Breast epithelium (tissue), 4 donors: ENCODE measurements at places on chromosomes 16 and 17. TPM values are rescaled to one million over a fixed set of nuclear protein-coding genes. Genes with fewer than 3 reads are reported as not detected.

GRCh38 chr16:50371936-50372595 lies 3.3 kb upstream of the BRD7 start:
- no peak for DNase-seq

DNA sequence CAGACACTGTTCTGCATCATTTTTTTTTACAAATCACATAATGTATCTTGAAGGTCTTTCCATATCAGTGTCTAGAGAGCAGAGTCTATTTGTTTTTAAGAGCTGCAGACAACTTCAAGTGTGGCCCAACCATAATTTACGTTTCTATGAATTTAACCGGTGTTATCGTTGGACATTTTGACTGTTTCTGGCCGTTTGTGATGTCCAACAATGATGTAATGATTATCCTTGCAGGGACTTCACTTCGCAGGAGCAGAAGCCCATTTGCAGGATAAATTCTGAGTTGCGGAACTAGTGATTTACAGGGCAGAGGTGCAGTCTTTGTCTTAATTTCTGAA lies 26.9 kb upstream of the HLF start:
- no peak for DNase-seq

DNA sequence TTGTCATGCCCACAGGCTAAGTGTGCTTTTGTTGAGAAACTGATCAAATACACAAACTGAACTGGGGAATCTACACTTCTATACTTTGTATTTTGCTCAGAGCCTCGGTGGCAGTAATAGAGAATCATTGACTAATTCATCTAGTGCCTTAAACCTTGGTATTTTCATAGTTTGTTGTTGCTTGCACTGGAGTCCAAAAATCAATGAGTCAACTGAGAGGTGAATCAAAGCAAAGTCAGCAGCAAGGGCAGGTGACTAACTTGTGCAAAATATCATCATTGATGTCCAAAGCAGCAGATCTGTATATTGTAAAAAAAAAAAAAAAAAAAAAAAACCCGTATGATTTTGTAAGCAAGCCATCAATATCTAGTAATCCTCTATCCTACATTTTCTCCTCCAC lies 296.4 kb downstream of the MAP2K6 start:
- no peak for DNase-seq

DNA sequence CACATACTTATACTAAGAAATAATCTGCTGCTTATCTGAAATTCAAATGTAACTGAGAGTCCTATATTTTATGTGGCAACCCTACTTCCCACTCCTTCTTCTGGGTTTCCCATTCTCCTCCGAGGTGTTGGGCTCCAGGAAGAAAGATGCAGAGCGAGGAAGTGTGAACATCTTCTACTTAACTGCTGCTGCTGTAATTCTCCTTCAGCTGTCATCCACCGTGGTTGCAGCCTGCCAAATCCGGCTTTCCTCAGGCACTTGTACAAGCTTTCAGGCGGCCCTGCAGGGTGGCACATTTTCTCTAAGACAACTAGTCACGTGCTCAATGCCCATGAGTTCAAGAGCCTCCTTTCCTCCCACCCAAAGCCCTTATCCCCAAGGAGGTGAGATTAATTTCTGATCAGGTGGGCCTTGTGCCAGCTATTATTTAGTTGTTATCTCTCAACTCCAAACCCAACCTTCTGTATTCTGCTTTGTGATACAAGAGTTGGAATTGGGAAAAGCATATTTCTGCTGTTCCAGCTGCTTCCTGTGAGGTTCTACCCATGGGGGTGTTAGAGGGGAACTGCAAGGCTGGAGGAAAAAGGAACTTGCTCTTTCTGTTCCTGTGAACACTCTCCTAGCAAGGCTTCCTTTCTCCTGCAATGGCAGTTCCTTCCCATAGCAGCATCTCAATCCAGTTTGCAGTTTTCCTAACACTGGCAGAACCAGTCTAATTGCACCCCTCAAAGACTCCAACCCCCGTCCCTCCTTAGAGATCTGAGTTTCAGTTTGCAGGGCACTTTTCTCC lies 67.6 kb upstream of the RBBP6 start:
- DNase-seq = no peak

DNA sequence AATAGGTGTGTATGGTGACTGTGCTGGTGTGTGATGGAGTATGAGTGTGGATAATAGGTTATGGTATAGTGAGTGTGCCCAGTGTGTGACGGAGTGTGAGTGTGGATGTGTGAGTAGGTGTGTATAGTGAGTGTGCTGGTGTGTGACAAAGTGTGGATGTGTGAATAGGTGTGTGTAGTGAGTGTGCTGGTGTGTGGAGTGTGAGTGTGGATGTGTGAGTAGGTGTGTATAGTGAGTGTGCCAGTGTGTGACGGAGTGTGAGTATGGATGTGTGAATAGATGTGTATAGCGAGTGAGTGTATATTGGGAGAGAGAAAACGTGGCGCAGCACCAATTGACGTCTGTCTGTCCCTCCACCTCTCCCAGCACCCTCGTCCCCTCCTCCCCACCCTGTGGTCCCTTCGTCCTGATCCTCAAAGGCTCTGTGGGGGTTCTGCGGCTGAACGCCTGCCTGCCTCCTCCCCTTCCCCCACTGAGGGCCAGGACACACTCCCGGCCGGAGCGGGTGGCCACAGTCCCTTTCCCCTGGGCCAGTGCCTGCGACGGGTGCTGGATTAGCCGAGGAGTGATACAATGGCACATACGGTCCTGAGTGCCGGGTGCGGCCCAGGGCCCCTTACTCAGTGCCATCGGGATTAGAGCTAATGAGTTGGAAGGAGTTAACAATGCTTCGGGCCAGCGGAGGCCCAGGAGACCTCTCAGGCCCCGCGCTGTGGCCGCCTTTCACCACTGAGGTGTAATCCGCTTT lies 160.0 kb downstream of the MRM1 start:
- no peak for DNase-seq

DNA sequence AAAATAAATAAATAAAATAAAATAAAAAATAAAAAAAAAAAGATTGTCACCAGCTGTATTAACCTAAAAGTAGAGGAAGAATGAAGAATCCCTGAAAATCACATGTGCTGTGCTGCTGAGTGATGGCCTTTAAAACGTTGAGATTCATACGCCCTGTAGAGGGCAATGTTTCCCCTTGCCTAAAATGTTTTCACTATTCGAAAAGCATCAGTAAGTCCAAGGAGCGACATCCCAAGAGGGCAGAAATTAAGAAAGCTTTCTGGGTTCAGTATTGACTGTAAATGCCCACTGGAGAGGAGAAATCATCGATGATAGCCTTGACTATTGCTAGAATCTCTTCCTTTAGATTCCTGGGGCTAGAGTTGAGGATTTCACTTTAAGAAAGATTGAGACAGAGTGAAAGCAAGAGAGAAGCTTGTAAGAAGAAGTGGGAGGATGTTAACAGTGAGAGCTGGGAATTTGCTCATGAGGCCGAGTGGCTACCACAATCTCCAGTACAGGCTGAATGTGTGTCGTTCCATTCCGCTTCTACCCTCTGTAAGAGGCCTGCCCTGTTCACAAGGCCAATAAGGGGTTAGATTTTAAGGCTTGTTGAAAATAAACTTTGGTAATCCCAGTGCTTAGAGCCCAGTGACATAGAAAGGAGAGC lies 170.8 kb upstream of the FAM20A start:
- no peak for DNase-seq

- DNase-seq = no peak
Measured at GRCh38 chr17:38539386-38539785, 66.4 kb downstream of the SRCIN1 start.

GRCh38 chr17:2057175-2057759 lies 2.4 kb downstream of the HIC1 start:
- no peak for DNase-seq

- DNase-seq = no peak
Measured at GRCh38 chr16:14640538-14640937, 7.8 kb downstream of the BFAR start.

DNA sequence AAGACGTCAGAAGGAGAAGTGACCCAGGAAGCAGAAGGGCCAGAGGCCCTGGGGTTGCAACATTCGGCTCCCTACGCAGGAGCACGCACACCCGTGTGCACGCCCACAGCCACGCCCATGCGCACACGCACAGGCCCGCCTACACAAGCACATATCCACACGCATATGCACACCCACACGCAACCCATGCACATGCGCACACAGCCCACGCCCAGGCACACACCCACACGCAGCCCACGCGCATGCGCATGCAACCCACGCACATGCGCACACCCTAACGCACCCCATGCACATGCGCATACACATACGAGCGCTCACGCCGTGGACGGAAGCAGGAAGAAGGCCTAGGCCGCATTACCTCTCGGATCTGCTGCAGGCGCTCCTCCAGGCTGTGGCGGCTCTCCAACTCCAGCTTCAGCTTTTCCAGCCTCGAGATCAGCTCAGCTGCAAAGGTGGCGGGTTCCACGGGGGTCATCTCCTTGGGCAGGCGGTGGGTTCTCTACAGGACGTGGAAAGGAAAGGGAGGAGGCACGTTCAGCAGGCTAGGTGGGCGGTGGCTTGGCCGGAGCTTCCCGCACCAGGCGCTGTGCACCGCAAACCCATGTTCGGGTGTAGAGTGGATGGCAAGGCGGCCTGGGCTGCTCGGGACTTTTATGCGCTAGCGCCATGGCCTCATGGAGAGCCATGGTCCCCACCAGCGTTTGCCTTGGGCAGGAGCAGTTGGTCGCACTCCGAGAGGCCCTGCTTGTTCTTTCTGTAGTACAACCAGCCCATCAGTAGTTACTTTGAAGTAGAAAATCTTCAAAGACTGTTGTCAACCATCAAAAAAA lies 23.4 kb downstream of the AXIN2 start:
- no peak for DNase-seq

- DNase-seq = no peak
Measured at GRCh38 chr17:62866471-62866870, 58.4 kb upstream of the MARCHF10 start.

DNA sequence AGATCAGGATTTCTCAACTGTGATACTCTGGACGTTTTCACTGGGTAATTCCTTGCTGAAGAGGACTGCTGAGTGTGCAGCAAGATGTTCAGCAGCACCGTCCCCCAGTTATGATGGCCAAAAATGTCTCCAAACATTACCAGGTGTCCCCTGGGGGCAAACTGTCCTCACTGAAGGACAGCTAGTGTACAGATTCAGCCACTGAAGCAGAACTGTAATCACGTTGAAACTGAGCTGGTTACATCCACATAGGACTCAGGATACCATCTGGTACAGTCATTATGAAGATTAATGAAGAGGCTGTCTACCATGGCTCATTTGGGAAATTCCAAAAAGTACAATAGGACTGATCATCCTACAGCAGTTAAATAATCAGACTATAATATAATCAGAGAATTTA lies 43.3 kb upstream of the GINS3 start:
- no peak for DNase-seq

- DNase-seq = no peak
Measured at GRCh38 chr16:72317446-72317845, 145.5 kb upstream of the PMFBP1 start.

GRCh38 chr16:86886651-86887050 lies 308.3 kb downstream of the FOXL1 start:
- no peak for DNase-seq

DNA sequence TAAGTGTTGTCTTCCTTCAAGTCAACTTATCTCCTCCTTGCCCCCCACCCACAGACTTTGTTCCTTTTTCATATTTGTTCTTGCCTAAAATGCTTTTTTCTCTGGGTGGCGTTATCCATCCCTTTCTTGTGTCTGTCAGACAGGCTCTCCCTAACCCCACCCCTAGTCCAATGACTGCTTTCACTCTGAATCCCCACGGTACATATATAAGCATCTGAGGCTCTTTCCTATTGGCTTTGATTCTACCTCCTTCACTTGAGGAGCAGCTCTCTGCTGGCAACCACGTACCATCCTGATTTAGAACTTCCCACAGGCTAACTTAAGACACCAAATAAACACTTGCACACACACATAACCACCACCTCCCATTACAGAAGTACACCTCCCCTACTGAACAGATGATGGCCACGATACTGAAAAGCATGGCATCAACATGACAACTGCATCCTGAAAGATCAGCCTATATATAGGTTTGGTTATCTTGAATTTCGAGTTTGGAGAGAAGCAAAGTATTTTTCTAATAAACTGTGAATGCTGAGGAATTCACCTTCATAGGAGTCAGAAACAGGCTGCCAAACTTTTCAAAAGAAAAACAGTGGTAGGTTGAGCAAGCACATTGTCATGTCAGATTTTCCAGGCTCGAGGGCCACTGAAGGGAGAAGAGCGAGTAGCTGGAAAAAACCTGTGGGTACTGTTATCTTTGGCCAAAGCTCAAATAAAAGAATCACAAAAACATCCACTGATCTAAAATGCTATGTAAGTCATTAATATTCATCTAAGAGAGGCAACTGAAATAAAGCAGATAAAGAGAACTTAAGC lies 24.3 kb downstream of the STAT3 start:
- no peak for DNase-seq

GRCh38 chr17:40293363-40293762 lies 5.7 kb downstream of the CDC6 start:
- DNase-seq = no peak

- DNase-seq = no peak
Measured at GRCh38 chr17:60535382-60536279, 9.6 kb upstream of the APPBP2 start.

- no peak for DNase-seq
Measured at GRCh38 chr16:48361540-48362144, 23.6 kb downstream of the SIAH1 start.

- no peak for DNase-seq
Measured at GRCh38 chr16:27199736-27200135, 3.6 kb upstream of the KDM8 start.

DNA sequence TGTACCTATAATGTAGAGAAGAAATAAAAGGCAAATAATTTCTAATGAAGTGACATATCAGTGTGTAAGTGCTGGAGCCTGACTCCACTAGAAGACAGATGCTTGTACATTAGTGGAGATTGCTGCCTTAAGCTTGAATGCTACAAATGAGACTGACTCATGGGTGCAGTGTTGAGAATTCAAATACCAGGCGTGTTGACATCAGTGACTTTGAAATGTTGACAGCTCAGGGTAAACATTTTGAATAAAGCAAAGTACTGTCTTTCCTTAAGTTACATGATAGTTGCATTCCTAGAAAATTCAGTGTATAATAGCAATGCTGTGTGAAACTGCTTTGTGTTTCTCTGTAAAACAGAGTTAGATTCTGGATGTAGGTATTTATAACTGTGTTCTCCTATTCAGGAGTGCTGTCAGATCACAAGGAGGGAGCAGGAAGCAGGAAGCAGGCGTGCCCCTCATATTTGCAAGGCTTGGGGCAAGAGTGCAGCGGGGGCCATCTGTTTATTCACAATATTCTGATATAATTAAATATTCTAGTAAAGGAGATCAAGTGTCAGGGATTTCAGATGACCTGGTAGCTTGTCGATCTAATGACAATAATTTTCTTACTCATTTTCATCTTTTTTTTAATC lies 119.0 kb downstream of the SPECC1 start:
- DNase-seq = no peak

DNA sequence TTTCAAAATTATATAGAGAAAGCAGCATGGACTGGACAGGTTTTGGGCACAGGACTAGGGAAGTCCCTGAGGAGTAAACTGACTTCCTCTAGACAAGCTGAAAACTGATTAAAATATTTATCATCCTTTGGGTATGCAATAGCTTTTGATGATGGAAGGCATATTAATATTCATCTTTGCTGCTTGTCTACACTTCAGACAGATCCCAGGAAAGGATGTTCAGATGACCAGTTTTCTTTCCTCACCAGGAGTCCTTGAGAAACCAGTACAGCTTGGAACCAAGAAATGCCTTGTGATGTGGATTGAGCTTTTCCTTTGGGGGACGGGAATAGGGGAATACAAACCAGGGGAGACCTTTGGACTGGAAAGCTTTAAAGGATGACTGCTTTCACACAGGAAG lies 195.5 kb downstream of the FTO start:
- no peak for DNase-seq

KCNJ18 gene
- total RNA-seq = not detected

FOXN1 gene
- not detected for total RNA-seq

WNT3 gene
- 1.6 TPM for total RNA-seq

ARHGAP44 gene
- 2.4 TPM for total RNA-seq

ZNF205 gene
- total RNA-seq = 18.9 TPM

GALR2 gene
- not detected for total RNA-seq

SRRM2 gene
- total RNA-seq = 388 TPM
